ENCODE measurements at places on chromosomes 7 and 10.

DNA sequence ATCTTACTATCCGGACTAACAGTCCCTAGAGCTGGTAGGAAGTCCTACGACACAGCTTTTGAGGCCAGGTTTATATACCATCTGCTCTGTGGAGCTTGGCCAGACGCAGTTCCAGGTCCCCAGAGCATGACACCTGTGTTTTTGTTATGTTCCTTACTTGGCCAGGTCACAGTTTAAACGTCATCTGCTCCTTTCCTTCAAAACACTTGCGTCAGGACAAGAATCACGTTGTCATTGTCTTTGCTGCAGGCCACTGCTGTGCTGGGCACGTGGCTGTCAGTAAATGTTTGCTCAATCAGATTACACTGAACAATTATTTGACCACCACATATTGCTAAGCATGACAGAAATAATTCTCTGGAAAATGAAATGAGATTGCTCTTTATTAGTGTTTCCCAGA is 23.9 kb downstream of the SLC18A2 start:
- no peak for DNase-seq

GRCh38 chr10:73493781-73494180 is 2.0 kb downstream of the PPP3CB start:
- DNase-seq: peak; percentile 88

- DNase-seq: no peak
These were observed 605.4 kb downstream of the KCNMA1 start for GRCh38 chr10:77032188-77032570.

- no peak for DNase-seq
These were observed 8.2 kb upstream of the ACTA2 start for GRCh38 chr10:88960802-88961201.

GRCh38 chr10:50440489-50440888 is 183.3 kb downstream of the SGMS1 start:
- no peak for DNase-seq

GRCh38 chr10:126063353-126063791 is 167.0 kb downstream of the FANK1 start:
- peak; percentile 86 for DNase-seq

DNA sequence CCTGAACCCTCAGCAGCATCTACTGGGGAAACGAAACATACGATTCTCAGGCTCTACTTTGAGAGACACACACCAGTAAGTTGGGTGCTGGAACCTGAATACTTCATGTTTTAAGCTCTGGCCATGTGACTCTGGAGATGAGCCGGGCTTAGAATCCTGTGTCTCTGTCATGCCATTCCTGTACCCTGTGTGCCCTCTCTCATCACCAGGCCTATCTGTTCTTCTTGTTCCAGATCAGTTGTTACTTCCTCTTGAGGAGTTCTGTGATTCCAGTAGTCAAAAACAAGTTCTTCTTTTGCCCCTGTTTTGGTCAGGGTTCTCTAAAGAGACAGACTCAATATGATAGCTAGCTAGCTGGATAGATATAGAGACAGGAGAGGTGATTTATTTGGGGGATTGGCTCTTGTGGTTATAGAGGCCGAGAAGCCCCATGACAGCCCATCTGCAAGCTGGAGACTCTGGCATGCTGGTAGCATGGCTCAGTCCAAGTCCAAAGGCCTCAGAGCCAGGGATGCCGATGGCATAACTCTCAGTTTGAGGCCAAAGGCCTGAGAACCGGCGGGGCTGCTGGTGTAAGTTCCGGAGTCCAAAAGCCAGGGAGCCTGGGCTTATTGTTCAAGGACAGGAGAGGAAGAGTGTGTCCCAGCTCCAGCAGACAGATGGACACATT is 54.3 kb downstream of the CHN2 start:
- DNase-seq: no peak

DNA sequence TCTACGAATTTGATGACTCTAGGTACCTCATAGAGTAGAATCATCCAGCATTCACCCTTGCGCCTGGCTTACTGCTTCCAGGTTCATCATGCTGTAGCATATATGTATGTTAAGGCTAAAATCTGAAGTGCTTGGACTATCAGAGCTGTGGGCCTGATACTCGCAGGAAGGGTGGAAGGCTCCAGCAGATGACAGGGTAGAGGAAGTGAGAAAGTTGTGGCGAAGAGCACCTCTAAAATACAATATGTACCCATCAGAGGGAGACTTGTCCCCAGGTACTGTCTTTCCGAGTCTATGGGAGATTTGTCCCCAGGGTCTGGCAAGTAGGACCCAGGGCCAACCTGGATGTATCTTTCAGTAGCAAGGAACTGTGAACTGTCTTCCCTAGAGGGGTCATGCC is 48.1 kb upstream of the PLEKHA1 start:
- DNase-seq: no peak

- no peak for DNase-seq
These were observed 115.1 kb upstream of the ANTXRL start for GRCh38 chr10:46171661-46172060.

- DNase-seq: peak; percentile 36
These were observed 44.5 kb upstream of the TRIM8 start for GRCh38 chr10:102599565-102600327.

DNA sequence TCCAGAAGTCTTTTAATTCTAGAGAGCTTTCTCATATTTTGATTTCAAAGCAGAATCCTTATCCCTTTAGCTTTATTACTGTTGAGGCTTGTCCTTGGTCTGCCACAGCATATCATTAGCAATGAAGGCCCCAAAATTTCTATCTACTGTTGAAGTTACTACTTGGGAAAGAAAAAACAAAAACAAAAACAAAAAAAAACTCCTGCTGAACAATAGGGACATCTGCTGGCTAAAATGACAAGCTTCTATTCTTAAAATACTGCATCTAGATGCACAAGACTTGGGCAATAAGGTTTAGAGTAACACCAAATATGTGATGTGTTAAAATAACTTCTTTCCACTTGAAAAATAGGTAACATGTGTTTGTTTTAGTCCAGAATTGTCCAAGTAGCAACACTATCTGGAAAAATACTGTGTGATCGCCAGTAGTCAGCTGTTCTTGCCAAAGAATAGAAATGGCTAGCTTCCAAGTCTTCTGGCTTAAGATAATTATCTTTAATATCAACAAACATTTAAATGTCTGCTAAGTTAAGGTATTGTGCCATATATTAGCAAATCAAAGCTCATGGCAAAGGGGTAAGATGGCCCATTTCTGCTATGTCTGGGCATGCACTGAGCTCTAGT is 3.8 kb upstream of the DMTF1 start:
- DNase-seq: peak; percentile 15

DNA sequence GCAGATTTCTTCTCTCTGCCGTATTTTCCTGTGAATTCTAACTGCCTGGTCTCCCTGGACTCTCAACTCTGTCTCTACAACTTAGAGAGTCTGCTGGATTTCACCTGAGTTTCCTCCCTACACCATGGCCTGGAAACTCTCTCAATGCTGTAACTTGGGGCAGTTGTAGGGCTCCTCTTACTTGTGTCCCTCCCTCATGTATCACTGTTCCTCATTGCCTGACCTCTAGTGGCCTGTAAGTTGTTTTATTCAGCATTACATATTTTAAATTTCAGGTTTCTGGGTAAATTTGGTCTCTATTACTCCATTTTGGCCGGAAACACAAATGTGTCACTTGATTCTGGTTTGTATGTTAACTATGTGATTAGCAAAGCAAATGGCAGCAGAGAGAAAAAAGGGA is 70.9 kb downstream of the DYNC1I1 start:
- no peak for DNase-seq

GRCh38 chr7:46511442-46512215 is 590.6 kb upstream of the IGFBP3 start:
- DNase-seq: no peak

DNA sequence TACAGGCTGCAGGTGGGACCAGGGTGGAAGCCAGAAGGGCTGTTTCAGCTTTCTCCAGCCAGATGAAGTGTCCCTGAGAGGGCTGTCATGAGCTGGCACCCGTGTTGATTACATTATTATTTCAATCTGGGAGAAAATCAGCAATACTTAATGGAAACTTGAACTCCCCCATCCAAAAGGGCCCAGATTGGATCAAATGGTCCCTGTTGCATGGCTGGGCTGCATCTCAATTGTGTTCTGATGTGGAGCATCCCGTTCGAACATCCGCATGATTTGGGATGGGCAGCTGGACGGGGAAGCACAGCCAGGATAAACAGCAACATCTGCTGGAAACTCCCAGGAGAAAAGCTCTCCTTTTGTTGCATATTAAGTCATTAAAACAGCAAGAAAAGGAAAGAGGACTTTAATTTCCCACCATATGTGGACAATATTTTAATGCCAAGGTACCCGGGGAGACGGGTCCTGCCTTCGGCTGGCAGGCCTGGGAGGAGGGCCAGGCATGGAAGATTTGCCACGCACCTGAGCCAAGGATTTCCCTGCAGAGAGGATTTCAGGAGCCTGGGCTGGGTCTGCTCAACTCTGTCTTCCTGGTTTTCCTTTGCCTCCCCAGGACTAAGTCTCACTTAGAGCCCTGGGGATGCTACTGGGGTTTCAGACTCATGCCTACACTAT is 52.4 kb downstream of the NPTX2 start:
- no peak for DNase-seq

DNA sequence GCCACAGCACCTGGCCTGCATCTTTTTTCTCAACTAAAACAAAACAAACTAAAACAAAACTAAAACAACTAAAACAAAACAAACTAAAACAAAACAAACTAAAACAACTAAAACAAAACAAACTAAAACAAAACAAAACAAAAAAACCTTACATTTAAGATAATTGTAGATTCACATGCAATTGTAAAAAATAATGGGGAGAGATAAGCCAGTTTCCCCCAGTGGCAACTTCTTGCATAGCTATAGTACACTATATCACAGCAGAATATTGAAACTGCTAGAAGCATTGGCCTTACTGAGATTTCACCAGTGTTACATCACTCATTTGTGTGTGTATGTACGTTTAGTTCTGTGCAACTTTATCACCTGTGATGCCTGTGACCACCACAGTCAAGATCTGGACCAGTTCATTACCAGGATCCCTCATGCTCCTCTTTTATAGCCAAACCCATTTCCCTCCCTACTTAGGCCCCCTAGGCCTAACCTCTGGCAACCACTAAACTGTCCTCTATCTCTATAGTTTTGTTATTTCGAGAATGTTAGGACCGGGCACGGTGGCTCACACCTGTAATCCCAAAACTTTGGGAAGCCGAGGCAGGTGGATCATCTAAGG is 9.3 kb downstream of the FXYD4 start:
- no peak for DNase-seq

GRCh38 chr7:120799813-120800475 is 58.0 kb downstream of the TSPAN12 start:
- DNase-seq: no peak

DNA sequence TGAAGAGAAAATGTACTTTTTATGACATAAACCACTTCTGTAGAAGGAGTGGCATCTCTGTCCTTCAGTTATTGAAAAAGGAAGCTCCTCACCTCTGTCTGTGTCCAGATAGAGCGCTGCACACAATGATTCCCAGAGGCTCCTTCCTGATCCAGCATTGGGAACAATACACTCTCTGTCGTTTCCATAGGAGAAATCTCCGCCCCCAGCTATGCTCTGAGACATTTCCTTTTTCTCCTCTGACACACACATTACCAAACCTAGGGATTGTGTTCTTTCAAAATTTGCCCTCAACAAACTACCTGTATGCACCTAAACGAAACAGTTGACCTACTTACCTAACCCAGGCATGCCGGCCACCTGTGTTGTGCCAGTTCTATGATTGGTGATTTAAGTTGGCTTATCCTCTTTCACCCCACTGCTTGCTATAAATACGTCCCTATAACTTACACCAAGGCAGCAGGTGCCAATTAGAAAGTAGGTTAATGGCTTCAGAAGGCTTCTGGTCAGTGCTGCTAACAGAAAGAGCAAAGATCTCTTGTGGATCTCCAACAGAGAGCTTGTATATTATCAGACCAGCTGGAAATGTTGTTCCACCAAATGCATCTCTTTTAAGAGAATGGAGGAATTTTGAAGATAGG is 140.1 kb upstream of the JCAD start:
- DNase-seq: no peak

- no peak for DNase-seq
These were observed 200.4 kb downstream of the FAM107B start for GRCh38 chr10:14574291-14574690.

DNA sequence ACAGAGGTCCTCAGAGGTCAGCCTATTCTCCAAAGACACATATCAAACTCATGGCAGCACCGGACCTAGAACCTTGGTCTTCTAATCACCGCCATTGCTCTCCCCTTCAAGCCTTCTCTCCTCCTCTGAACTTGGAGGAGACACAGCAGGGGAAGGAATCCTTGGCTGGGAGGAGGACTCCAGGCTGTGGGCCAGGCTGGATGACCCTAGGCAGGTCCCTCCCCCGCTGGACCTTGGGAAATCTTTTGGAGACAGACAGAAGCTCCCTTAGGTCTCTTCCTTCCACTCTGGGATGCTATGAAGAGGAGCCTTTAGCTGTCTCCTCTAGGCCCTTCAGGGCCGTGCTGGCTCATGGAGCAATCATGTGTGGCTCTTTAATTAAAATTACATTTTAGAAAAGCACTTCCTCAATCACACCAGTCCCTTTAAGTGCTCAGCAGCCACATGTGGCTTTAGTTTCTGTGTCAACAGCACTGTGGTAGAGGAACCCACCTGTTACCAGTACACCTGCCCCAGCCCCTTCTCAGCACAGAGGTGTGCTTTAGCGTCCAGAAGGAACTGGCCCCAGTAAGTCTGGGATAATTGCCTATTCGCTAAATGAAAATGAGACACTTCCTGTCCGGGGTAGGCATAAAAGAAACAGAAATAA is 238.2 kb downstream of the CELF2 start:
- no peak for DNase-seq

- DNase-seq: peak; percentile 76
These were observed 82.5 kb downstream of the ZNF467 start for GRCh38 chr7:149690688-149691446.

DNA sequence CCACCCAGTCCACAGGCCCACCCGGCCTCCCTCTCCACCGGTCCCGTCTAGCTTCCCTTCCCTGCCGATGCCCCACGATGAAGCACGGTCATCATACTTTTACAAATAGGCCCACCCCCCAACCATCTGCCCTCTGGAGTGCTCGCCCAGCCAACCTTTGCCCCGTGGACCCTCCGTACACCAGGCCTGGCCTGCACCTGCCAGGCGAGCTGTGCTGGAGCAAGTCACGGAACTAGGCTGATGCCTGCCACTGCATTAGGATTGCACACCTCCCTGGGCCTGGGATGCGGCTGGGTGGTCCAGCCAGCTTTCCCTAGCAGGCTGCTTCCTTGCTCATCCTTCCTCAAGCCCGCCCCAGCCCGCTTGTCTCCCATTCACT is 44.7 kb downstream of the PPIF start:
- DNase-seq: no peak

All from EL (cell line).